ENCODE measurements at places on chromosomes 16 and 17. TPM values are rescaled to one million over a fixed set of nuclear protein-coding genes. Genes with fewer than 3 reads are reported as not detected.

TBC1D3H gene
- 0.27 TPM for total RNA-seq

EIF3C gene
- 167 TPM for total RNA-seq

HOXB1 gene
- not detected for total RNA-seq

DCTN5 gene
- 23.5 TPM for total RNA-seq

EME1 gene
- total RNA-seq, result 3.9 TPM

CDRT15 gene
- not detected for total RNA-seq

KRTAP2-3 gene
- not detected for total RNA-seq

TOP2A gene
- 0.81 TPM for total RNA-seq

SLFN12L gene
- 4.1 TPM for total RNA-seq

CYGB gene
- 8.3 TPM for total RNA-seq

COIL gene
- total RNA-seq, result 5.0 TPM

- no peak for DNase-seq
Observed at GRCh38 chr16:51149251-51149661, 1.8 kb downstream of the SALL1 start.

DNA sequence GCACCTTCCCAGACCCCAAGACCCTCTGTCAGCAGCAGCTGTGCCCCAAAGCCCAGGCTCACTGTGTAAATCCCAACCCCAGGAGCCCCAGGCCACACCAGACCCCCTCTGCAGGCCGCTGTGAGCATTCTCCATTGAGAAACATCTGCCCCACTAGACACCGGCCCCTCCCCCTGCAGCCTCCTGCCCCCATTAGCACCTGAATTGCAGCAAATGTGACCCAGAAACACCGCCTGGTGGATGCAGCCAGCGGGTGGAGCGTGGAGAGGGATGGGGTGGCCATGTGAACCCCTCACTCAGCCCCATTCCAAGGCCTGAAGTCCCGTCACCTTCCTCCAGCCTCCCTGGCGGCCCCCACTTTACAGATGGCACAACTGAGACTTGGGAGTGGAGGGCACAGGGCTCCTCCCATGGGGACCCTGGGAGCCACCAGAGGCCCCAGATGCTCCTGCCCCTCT, 2.2 kb downstream of the UBALD1 start:
- no peak for DNase-seq

DNA sequence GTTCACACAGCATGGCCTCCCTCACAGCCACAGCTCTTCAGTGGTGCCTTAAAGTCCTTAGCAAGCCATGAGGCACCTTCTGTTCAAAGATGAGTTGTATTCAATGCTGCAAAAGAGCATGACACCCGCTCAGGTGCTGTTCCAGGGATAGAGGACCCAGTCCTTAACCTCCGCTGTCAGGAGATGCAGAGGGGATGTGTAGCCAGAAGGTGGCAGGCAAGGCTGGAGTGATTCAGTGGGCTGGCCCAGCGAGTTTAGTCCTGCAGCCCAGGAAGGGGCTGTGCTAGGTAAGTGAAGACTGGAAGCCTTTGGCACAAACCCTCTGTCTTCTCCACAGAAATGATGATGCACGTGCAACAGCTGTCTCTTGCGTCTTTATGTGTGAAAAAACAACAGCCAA, 25.0 kb upstream of the ADAM11 start:
- no peak for DNase-seq

GRCh38 chr16:4212934-4213296, 29.0 kb downstream of the SRL start:
- DNase-seq, result no peak

DNA sequence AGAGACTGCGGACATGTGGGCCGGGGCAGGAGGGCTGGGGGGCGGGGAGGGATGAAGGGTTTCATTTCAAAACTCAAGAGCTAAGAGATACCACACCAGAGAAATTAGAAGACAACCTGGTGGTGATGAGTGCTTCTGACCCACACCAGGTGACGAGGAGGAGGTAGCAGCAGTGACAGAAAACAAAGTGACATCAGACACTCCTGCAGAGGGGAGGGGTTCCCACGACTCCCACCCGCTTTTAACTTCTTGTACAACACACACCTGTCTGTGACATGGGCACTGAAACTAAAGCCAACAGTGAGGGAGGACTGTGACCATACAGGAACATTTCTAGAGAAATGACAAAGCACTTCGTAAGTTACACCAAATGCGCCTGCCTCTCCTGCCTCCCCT, 112.9 kb downstream of the ANKRD11 start:
- DNase-seq, result no peak

- DNase-seq, result no peak
Observed at GRCh38 chr17:75181110-75181509, 1.6 kb downstream of the SUMO2 start.

DNA sequence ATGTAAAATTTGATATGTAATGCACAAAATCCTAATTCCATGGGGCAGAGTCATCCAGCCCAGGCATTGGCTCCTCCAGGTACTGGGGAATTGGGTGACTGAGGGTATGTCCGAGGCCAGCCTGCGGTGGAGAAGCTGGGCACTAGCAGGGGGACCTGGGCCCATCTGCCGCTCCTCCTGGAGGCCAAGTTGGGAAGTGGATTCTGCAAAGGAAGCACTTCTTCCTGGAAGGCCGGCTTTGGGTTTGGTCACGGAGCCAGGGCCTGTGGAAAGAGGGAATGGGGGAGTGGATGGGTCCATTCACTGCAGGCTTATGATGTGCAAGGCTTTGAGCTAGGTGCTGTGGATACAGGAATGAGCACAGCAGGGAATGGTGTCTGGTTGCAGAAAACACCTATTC, 85.8 kb downstream of the GNAO1 start:
- DNase-seq, result no peak

GRCh38 chr16:31519759-31520431, 7.8 kb upstream of the AHSP start:
- no peak for DNase-seq

DNA sequence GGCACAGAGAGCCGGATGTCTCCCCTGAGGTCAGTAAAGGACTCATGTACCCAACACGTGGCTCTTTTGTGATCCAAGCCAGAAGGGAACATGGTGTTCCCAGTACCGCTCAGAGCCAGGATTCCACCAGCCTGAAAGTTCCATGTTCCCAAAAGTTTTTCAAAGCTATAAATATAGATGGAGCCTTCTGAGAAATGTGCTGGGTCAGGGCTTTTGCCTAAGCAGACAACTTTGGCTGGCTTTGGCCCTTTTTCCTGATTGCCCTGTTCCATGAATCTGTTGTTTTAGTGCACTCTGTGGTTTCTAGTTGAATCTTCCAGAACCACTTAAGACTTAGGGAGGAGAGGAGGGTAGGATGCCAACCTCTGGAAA, 128.5 kb upstream of the HS3ST2 start:
- peak; percentile 86 for DNase-seq

- no peak for DNase-seq
Observed at GRCh38 chr17:48513666-48514455, 16.9 kb downstream of the HOXB1 start.

GRCh38 chr17:66018786-66019185, 173.1 kb downstream of the CEP112 start:
- DNase-seq, result no peak

DNA sequence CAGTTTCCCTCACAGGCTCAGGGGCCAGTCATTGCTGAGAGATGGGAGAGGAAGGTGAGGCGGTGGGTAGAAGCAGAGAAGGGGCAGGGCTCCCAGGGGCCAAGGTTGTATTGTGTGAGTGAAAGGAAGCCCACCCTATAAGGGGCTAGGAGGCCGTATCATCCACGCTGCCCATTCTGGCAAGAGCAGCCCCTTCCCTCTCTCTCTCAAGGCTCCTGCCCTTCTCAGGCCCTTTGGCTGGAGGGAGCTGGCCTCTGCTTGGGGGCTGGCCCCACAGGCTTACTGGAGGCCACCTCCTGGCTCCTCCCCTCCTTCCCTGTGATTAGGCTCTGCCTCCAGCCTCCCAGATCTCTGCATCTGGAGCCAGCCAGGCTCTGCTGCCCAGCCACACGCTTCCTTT, 7.6 kb downstream of the TBKBP1 start:
- DNase-seq, result no peak

DNA sequence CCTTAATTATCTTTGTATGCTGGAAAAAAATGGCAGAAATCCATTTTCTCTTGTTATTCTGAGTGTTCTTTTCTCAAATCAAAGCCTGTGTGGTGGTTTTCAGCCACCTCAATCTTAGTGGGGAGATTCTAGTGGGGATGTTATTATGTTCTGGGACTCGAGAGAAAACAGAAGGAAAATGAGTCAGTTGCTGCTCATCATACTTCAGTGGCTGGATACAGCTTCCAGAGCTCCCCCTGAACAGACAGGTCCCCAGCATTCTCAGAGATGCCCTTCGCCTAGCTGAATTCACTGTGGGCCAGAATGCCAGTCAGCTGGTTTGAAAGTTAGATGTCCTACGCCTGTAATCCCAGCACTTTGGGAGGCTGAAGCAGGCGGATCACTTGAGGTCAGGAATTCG, 8.5 kb downstream of the ST6GALNAC1 start:
- no peak for DNase-seq

DNA sequence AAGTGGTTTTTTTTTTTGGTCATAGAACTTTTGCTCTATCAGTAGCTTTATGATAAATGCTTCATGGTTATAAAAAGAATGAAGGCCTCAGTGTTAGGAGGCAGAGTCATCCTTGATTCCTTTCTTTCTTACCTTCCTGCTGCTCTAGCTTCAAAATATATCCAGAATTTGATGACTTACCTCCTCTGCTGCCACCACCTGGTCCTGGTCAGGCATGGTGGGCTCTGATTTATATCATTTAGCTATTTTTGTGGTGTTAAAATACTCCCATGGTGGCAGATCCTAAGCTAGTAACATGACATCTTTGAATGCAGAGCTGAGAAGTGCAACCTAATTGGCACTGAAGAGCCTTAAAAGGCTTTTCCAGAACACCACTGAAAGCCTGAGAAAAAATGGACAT, 508.8 kb upstream of the CDH8 start:
- DNase-seq, result no peak

- no peak for DNase-seq
Observed at GRCh38 chr16:20879175-20880040, 20.8 kb downstream of the DCUN1D3 start.

DNA sequence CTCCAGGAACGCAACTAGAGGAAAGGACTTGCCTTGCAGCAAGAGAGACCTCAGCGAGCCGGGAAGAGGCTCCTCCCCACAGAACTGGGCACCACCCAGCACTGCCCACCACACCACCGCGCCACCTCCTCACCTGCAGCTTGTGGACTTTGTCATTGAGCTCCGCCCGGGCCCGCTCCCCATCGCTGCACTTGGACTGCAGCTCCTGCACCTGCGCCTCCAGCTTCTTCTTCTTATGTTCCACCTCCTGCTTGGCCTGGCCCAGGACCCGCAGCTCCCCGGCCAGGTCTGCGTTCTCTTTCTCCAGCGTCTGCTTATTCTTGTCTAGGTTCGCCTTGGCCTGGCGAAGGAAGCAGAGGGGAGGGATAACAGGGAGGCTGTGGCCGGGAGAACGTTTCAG, 76.7 kb downstream of the NDE1 start:
- DNase-seq, result no peak

DNA sequence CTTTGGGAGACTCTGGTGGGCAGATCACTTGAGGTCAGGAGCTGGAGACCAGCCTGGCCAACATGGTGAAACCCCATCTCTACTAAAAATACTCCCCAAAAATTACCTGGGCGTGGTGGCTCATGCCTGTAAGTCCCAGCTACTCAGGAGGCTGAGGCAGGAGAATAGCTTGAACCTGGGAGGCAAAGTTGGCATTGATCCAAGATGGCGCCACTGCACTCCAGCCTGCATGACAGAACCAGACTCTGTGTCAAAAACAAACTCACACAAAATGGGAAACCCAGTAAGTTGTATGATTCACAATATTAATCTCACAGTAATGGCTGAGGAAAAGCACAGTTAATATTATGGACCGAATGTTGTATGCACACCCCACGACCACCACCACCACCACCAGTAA, 24.3 kb downstream of the WSB1 start:
- no peak for DNase-seq

- no peak for DNase-seq
Observed at GRCh38 chr17:79330696-79331095, 256.1 kb downstream of the ENGASE start.

GRCh38 chr17:2485543-2485942, 26.1 kb downstream of the METTL16 start:
- no peak for DNase-seq

DNA sequence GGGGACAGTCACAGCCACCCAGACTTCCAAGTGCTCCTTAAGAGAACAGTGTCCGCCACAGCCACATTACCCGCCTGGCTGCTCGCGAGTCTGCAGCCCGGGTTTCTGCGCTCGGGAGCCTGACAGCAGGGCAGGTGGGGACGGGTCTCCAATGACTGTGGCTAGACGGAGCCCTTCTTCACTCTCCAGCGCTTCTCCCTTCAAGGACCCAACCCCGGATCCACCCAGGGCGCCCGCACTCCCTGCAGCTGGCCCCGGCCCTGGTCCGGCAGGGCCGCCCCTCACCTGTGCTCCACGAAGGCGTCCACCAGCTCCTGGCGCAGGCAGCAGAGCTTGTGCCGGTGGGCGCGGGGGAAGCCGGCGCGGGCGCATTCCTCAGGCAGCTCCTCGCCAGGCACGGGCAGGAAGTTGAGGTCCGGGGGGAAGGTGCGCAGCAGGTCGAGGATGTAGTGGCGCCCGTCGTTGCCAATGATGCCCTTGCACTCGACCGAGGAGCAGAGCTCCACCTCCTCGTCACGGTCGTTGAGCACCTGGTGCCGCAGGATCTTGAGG, 13.9 kb downstream of the CLUH start:
- DNase-seq, result no peak

- no peak for DNase-seq
Observed at GRCh38 chr17:80036715-80037477, 454 bp downstream of the CCDC40 start.

- DNase-seq, result no peak
Observed at GRCh38 chr16:12340151-12340733, 363.7 kb downstream of the SNX29 start.

- no peak for DNase-seq
Observed at GRCh38 chr17:19290066-19290705, 53.0 kb downstream of the EPN2 start.

GRCh38 chr16:2841606-2842339, 11.7 kb downstream of the ZG16B start:
- DNase-seq, result no peak

- DNase-seq, result no peak
Observed at GRCh38 chr16:56211435-56211981, 20.2 kb downstream of the GNAO1 start.

DNA sequence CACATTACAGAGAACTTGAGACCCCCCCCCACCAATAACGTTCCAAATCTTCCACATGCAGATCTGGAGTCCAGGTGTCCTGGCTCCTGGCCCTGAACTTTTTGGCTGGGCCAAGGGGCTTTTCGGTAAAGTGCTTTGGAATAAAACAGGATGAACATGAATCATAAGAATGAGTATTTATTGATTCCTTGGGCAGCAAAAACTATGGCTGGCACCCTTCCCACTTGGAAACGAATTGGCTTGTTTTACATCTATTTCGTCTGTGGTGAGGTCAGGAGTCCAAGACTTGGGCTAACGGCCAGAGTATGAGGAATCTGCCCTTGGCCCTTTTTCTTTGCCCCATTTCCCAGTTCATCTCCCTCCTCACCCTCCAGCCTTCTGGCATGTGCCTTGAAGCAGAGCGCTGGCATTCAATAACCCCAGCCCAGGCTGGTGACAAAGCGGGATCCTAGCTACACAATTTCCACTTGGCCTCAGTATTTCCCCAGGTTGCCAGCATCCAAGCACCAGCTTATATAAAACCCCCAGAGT, 4.1 kb upstream of the UBTF start:
- DNase-seq, result no peak

Data from thoracic aorta (tissue), 2 donors.